ENCODE measurements at places on chromosomes 4 and X.

DNA sequence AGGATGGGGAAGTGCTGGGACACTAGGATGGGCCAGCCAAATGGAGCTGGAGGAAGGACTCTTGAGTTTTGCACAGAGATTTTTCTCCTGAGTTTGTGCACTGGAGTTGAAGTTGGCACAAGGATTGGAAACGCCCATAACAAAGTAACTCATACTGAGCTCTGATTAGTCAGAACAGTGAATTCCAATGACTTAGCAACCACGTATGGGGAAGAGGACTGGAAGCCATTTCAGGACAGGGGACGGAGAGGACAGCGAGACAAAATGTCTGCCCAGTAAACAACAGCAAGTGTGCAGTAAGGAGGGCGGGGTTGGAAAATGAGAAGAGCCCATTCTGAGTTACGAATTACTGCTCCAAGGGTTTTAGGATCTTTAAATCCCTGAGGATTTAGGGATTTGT lies 5.9 kb downstream of the RIPPLY1 start:
- no peak for DNase-seq

- DNase-seq = no peak
These were observed 335.4 kb downstream of the DHX15 start for GRCh38 chr4:24248674-24249630.

GRCh38 chr4:185237175-185237574 lies 27.8 kb downstream of the SNX25 start:
- no peak for DNase-seq

GRCh38 chr4:154529728-154530519 lies 20.3 kb downstream of the PLRG1 start:
- DNase-seq = no peak

DNA sequence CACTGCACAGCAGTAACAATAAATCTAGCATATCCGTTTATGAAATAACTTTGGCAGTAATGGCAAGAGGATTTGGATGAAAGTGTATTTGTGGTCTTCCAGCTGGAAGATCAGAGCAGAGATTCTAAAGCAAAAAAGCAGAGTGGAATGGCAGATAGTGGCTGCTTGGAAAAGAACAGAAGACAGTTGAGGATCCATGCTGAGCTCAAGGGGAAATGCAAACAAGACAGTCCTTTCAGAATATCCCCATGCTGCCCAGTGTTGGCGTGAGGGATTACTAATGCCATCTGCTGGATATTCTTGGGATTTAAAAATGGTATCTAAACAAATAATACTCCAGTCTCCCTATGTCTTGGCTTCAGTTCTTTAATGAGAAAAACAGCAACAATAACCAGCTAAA lies 629.1 kb upstream of the ATOH1 start:
- DNase-seq = no peak

DNA sequence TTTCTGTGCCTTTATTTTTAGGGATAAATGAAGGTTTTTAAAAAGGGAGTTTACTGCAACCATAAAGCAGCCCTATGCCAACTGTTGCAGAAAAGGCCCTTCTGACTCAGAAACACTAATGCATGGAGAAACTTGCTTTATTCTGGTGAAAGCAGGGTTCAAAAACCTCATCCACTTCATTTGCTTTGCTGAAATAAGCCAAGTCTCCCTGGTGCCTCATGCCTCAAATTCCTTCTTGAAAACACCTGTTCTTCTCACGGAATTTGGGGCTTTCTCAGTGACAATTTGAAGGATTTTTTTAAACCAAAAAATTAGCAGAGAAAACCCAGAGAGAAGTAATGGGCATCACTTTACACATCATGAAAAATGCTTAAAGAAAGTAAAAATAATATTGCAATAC lies 349.0 kb downstream of the PCDH7 start:
- no peak for DNase-seq

GRCh38 chr4:136741468-136741867 lies 790.8 kb downstream of the PCDH18 start:
- DNase-seq = no peak

GRCh38 chr4:148152868-148153625 lies 289.2 kb downstream of the NR3C2 start:
- DNase-seq = no peak

DNA sequence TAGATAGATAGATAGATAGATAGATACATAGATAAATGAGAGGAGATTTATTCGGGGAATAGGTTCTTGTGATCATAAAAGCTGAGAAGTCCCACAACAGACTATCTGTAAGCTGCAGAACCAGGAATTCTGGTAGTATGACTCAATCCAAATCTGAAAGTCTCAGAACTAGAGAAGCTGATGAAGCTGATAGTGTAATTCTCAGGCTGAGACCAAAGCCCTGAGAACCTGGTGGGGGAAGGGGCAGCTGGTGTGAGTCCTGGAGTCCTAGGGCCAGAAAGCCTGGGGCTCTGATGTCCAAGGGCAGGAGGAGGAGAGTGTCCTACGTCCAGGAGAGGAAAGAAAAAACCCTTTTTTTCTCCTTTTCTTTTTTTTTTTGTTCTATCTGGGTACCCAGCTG lies 8.0 kb upstream of the BANK1 start:
- DNase-seq = no peak

DNA sequence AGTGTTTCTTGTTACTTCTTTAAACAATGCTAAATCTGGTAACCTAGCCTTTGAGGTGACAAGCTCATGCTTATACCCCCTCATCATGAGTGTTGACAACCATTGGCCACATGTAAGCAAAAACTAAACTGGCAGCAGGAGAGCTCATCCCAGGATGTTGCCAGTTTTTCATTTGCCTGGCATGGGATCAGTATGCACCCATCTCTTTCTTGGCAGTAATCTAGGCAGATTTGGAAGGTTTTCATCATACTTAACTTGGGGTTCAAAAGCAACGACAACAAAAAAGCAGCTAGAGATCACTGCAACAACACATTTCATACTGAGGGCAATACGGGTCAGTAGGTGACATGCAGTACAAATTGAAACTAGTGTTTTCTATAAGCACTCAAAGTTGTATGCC lies 122.0 kb downstream of the PPA2 start:
- DNase-seq = no peak

DNA sequence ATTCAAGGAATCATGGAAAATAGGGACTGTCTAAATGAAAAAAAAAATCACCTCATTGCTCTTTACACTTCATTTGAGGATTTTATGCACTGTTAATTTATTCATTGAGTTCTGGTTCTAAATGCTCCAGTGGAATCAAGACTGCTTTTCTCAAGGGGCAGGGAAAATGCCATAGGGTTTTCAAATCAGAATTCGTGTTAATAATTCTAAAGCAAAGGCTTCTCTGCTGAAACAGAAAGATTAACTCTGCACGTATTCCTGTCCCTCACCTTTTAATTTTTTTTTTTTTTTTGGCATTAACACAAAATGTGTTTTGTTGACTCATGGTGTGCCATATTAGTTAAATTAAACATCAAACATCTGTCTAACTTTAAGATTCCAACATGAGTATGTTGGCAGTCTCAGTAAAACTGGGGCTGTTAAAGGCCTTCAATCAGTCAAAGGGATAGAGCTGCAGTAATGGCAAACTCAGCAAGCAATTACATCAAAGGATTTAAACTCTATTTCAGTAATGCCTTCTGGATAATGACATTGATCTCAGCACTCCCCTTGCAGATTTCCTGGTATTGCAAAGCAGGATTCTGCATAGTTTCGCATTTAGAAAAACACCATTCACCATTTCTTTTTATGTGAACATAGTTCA lies 878.1 kb downstream of the RAPGEF2 start:
- no peak for DNase-seq

- no peak for DNase-seq
These were observed 10.2 kb downstream of the NAT8L start for GRCh38 chr4:2069161-2069971.

GRCh38 chr4:161466316-161466715 lies 697.5 kb downstream of the FSTL5 start:
- no peak for DNase-seq

DNA sequence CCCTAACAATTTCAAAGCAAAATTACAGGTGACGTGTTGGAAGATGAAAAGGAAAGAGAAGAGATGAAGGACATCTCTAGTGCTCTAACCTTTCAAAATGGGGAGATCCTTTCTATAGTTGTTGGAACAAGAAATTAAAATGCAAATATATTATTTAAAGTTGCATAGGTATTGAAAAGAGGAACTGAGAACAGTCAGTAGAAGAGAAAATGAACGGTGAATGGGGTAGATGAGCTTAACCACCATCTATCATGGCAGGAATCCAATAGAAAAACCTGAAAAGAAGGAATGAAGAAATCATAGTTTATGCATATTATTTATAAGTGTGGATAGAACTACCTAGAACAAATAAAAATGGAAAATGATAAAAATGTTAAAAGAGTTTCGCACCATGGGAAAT lies 42.0 kb downstream of the ANXA5 start:
- DNase-seq = no peak

- DNase-seq = no peak
These were observed 224.2 kb downstream of the PTTG2 start for GRCh38 chr4:38184404-38184803.

DNA sequence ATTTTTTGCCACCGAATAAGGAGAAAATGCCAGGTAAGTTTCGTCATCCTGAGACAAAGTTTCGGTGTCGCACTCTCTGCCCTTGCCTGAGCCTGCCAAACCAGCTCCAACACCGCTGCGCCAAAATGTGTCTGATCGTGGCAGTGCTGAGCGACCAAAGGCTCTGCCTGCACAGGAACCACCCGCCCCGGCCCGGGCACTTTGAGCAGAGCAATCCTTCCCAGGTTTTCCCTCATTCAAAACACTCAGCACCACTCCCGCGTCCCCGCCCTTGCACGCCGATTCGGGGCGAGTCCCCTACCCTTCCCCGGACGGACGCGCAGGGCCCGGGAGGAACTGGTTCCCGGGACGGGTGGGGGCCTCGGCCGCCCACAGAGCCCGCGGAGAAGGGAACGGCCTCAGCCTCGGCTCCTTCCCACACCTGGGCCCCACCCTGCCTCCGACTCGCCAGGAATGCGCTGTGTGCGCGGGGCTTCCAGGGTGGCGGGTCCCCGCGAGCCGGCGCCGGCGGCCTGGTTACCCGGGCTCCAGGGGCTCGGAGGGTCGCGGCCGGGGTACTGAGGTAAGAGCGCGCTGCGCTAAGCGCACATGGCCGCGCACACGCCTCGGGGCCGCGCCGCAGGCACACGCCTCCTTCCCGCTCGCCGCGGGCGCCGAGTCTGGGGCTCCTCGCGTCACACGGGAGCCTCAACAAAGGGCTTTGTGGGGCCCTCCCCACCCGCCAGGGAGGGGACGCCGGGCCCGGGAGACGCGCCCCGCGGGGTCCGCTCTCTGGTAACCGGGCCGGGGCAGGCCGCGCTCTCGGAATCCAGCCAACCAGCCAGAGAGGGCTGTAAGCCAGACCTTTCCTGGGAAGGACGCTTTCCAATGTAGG lies at the start of gene C4orf36:
C4orf36 (minus strand) TSS at position 661 of the 874 bp plus-strand sequence. CDS start 902 bp downstream, outside the sequence.
- DNase-seq = peak; percentile 16

GRCh38 chr4:121651597-121651996 lies 45.2 kb downstream of the ANXA5 start:
- DNase-seq = no peak

GRCh38 chrX:74009041-74009440 lies 294.9 kb upstream of the ZCCHC13 start:
- DNase-seq = no peak

DNA sequence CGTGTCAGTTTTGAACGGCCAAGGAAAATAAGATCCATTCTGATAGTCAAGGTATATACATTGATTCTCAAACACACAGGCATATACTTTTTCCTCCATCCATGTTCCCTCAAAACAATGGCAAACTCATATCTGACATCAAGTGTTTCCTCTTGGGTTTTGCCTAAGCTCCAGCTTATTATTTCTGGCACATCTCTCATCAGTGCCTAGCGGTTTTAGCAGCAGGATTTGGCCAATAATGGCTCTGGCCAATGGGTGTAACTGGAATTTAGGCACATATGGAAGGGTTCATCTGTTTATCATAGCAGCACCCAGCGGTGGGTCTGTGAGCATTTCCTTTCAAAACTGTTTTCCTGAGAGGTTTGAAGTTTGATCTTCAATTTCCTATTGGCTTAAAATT lies 161.6 kb upstream of the TLL1 start:
- no peak for DNase-seq

DNA sequence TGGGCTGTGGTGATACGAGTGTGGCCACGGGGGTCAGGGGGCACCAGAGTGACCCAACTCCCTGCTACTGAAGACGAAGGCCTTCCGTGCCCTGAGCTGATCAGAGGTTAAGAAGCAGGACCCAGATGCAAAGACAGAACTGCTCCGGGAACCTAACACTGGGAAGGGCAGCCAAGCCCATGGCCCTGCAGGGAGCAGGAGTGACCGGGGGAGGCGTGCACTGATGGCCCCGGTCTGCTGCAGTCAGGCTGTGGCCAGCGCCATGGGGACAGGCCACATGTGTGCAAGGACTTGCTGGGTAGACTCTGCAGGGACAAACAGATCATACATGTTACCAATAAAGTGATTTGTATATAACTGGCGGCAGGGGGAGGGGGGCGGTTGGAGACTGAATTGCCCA lies 74.6 kb downstream of the ACOX3 start:
- no peak for DNase-seq

GRCh38 chr4:75069493-75070074 lies 136.7 kb downstream of the PARM1 start:
- no peak for DNase-seq
